Gastroesophageal sphincter (tissue), 4 donors: ENCODE measurements at places on chromosomes 4 and X. TPM values are rescaled to one million over a fixed set of nuclear protein-coding genes. Genes with fewer than 3 reads are reported as not detected.

The NEUROG2 gene
- not detected for total RNA-seq

The IBSP gene
- total RNA-seq: not detected

- no peak for ATAC-seq
Observed at GRCh38 chrX:25015486-25016360, at the start of gene ARX. TSS of gene ARX (minus strand) at chrX:25015965. CDS start at chrX:25015737, 228 bp downstream.

DNA sequence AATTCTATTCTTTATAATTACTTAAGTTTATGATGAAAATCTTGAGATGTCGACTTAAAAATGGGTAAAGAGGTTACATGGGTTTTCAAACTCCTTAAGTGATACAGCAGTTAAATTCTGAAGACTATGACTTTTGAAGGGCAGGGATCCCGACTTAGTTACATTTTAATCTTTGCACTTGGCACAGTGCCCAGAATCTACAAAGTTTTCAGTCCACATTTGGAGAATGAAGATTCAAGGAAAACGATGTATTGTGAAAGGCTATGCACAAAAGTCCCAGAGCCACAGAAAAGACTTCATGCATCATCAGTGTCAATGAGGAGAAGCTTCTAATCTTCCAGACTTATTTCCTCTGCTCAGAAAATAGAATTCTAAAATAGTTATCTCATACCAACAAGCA lies 36.3 kb upstream of the GRPR start:
- no peak for ATAC-seq

- ATAC-seq: no peak
Observed at GRCh38 chr4:153919667-153920066, 130.8 kb upstream of the SFRP2 start.

DNA sequence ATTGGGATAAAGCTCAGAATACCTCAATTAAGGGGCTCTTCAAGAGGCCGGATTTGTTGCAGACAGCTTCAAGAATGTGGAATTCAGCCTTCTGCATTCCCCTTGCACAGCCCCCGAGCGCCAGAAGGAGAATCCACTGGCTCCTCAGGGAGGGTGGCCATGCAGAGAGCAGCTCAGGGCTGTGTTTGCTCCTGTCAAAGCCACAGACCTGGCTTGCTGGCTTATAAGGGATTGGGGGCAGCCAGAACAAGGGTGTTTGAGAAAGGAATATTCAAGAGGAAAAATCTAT lies 36.8 kb downstream of the ING2 start:
- peak; percentile 6 for ATAC-seq

- no peak for ATAC-seq
Observed at GRCh38 chr4:48727666-48728459, 52.2 kb downstream of the FRYL start.

The SSX2 gene
- total RNA-seq: not detected

The WWC2 gene
- 23.0 TPM for total RNA-seq

DNA sequence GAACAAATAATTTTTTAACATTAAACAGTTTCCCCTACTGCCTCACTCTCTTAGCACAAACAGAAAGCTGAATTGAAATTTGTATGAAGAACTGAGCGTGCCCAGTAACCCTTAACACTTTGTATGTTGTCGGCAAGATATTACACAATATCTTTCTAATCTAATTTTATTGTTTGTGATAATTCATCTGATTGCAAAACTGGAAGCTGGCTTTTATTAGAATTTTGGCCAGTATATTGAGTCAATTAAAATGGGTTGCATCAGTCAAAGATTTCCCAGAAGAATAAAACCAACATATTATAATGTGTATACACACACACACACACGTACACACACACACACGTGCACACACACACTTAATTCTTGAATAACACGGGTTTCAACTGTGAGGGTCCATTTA lies 2332.1 kb downstream of the PCDH7 start:
- ATAC-seq: no peak

DNA sequence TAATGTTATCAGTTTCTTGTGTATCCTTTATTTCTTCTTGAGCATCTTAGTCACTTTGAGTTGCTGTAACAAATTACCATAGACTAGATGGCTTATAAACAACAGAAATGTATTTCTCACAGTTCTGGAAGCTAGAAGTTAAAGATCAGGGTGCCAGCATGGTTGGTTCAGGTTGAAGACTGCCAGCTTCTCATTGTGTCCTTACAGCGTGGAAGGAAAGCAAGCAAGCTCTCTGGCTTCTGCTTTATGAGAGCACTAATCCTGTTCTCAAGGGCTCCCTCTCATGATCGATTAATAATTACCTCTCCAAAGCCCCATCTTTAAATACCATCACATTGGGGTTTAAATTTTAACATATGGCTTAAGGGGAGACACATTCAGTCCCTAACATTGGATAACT lies 497.2 kb downstream of the RAPGEF2 start:
- no peak for ATAC-seq

DNA sequence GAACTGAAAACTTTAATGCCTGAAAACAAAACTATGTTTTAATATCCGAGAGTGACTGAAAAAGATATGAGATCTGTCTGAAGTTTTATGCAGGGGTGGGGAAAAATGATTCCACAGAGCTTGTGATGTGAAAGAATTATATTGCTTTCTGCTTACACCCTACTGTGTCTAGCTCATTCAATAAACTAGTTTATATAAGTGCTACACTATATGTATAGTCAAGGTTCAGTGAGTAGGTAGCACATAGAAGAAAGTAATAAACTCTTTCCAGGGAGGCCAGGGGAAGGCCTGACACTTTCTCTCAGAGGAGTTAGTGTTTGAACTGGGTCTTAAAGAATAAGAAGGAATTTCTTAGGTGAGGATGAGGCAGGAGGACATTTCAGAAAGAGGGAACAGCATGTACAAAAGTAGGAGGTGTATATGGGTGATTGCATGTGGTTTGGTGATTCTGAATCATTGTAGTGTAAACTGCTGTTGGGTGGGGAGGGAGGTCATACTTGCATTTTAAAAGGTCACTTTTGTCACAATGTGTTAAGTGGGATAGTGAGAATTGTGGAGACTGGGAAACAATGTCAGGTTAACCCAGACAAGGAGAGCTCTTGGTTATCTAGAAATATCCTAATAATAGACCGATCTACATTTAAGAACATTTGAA lies 25.1 kb upstream of the TEX13D start:
- no peak for ATAC-seq

DNA sequence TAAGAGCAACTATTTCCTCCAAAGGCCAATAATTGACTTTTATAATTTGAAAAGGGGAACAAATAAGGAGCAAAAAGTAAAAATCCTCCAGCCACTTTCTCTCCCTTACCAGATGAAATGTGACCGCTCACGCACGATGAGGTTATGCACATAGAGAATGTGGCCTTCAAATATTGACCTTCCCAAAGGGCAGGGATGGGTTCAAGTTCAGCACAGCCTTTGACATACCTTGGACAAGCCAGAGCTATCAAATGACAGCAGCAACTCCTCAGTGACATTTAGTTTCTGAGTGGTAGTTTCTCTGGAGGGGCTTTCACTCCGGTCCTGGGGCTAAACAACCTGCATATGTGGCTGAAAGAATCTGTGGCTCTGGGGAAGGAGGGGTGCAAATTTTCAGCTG lies 50.7 kb downstream of the AMOT start:
- no peak for ATAC-seq

DNA sequence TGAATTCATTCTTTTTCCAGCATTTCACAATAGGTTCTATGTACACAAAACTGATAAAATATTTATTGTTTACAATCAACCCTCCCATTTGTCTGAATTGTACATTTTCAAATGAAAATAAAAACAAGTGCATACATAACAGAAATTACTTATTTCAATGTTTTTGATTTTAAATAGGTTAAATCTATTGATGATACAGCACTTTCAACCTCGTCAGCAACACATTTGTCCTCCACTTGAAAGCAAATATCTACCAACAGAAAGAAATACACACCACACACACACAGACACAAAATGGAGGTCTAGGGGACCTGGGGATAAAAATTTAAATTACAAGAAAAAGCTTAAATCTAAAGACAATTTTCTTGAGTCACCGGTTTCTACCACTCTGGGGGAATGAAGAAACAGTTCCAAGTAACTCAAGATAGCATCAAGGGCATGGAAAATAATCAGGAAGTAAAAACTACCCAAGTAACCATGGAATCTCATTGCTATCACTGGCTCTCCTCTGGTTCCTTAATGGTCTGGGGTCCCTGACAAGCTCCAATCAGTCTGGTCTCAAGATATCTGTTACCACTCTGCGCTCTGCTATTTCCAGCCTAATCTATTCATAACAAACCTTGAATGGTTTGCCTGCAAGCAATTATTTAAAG lies 27.6 kb downstream of the ANKRD17 start:
- no peak for ATAC-seq
